ENCODE measurements at places on chromosomes 7 and 10. TPM values are rescaled to one million over a fixed set of nuclear protein-coding genes. Genes with fewer than 3 reads are reported as not detected.

DNA sequence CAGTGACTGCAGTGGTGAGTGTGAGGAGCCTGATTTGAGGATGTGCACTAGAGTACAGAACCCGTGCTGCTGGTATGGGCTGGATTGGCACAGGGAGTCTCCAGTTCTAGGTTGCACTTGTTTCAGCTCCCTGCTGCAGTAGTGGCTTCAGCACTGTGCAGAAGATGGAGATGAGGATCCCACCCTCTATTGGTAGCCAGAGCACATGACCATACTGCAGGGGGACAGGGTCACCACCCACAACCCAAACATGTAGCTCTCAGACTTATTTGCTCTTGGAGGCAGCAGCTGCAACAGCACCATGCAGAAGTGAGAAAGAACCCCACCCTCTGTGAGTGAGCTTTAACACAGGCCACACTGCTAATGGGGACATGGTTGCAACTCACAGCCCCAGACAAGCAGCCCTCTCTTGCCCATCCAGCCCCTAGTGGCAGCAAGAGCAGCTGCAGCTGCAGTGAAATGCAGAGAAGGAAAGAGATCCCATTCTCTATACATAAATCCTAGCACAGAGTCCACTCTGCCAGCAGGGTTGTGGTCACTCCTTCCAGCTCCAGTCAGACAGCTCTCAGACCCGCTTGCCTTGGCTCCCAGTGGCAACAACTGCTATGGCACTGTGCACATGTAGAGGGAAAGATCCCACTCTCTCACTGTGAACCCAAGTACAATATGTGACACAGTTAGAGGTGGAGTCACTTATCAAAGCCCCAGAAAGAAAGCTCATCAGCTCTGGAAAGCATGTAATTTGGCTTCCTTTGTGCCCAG is 51.4 kb upstream of the SCIN start:
- no peak for DNase-seq

The AKR1C4 gene
- not detected for polyA plus RNA-seq

- peak; percentile 70 for DNase-seq
Measured at GRCh38 chr7:131106681-131107336, 220.9 kb upstream of the MKLN1 start.

- no peak for DNase-seq
Measured at GRCh38 chr7:134935701-134936100, 50.6 kb upstream of the AGBL3 start.

DNA sequence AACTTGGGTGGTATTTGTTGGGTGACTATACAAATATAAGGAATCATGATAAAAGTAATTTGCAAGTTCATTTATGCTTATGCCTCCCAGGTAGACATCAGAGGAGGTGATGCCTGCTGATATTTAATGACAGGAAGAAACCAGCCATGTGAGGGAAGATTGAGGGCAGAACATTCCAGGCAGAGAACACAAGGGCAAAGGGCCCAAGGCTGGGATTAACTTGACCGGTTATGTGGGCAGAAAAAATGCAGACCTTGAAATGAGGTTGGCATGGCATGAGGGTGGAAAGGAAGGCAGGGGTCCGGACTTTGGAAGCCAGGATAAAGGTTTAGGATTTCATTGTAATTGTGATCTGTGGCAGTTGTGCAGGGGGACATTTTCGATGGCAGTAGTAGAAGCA is 68.0 kb upstream of the MTPN start:
- DNase-seq: no peak

The FKBP6 gene
- polyA plus RNA-seq: not detected

- no peak for DNase-seq
Measured at GRCh38 chr7:102912742-102913141, at the start of gene LRRC17. Gene LRRC17, plus strand, starts transcription at chr7:102913000. Its CDS starts 20,914 bp downstream, at chr7:102933914.

GRCh38 chr10:71449026-71449425 is 52.3 kb downstream of the CDH23 start:
- no peak for DNase-seq

DNA sequence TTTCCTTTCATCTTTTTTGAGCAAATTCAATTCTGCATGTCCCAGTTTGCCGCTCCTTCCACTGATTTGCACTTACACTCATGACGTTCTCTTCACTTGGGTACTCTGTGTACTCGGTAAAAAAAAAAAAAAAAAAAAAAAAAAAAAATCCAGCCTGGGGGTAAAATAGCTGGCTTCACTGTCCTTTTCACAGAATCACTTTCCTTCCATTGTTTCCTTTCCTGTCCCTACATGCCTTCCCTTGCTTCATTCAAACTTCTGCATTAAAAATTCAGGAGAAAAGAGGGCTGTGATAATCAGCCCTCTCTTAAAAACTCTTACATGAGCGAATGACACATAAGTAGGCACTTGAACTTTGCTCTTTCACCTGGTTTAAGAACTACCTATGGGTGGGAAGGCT is 8.7 kb downstream of the ANKRD1 start:
- DNase-seq: no peak

DNA sequence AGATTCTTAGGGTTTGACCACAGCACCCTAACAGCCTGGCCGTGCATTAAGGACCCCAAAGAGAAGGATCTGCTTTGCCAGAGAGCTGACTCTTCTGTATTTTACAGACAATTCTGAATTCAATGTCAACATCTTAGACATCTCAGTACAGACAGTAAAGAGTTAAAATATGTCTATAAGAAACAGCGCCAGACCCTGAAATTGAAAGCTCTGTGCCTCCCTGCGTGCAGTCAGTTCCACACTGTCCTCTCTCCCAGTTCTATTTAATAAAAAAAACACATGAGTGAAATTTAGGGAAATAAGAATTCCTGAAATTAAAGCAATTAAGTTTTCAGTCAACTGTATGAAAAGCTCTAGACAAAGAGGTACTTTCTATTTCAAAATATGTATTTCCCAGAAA is 45.1 kb downstream of the MET start:
- DNase-seq: no peak

DNA sequence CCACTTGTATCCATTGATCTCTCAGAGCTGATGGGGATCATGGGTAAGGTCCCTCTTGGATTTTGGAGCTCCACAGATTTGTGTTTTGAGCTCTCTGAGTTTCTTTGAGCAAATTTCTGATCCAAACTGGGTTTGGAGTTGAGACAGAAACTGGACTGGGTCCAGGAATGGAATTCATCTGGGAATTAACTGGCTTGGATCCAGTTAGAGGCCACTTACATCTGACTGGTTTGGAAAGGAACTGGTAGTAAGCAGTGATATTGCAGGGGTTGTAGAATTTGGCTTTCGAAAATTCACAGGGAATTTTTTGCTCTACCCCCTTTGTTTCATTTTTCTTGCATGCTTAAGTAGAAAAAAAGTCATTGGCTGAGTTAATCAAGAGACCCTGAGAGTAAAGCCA is 245.6 kb downstream of the SEMA3D start:
- DNase-seq: no peak

The NPSR1 gene
- polyA plus RNA-seq: not detected

- DNase-seq: no peak
Measured at GRCh38 chr10:122379041-122379440, 4.5 kb downstream of the PLEKHA1 start.

DNA sequence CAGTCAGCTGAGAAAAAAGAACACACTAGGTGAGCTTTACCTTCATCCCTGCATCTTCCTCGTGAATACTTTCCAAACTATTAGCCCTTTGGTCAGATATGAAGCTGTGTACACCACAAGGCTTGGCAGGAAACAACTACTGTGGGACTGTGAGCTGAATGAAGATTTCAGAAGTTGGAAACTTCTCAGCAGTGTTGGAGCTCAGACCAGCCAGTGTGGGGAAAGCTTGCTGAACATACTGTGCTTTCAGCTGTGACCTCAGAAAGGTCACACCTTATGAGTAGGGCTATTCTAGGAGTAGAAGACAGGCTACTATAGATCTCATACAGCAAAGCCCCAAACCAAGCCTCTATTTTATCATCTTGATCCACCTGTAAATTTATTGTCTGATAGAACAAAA is 123.6 kb downstream of the EXOC4 start:
- no peak for DNase-seq

The IQUB gene
- polyA plus RNA-seq: not detected

The SLC18A3 gene
- not detected for polyA plus RNA-seq

The FFAR4 gene
- not detected for polyA plus RNA-seq

DNA sequence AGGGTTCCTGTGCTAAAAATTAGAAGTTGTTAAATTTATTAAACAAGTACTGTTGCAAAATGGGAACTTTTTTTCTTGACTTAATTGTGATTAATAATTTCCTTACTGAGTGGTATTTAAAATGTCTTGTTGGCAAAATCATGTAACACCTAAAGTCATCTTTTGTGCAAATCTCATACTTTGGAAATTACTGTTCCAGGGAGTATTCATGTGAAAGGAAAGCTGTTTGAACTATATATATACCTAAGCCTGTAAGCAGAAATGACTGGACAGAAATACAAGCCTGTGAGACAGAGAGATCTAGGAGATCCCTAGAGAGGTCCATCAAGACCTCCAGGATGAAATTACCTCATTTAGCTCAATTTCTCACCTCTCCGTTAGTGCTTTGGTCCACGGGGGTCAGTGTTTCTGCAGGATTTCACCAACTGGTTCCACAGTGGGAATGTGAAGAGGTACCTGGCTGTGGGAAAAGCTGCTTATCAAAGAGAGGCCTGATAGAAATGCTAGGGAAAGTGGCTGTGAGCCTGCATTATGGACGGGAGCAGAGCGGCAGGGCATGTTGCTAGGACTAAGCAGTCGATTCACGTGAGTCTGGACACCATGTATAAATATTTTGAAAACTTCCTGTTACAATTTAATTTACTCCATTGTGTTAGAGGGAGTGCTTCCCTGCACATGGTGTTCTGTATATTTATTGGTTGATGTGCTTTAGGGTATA is 7.9 kb downstream of the LUC7L2 start:
- DNase-seq: no peak

DNA sequence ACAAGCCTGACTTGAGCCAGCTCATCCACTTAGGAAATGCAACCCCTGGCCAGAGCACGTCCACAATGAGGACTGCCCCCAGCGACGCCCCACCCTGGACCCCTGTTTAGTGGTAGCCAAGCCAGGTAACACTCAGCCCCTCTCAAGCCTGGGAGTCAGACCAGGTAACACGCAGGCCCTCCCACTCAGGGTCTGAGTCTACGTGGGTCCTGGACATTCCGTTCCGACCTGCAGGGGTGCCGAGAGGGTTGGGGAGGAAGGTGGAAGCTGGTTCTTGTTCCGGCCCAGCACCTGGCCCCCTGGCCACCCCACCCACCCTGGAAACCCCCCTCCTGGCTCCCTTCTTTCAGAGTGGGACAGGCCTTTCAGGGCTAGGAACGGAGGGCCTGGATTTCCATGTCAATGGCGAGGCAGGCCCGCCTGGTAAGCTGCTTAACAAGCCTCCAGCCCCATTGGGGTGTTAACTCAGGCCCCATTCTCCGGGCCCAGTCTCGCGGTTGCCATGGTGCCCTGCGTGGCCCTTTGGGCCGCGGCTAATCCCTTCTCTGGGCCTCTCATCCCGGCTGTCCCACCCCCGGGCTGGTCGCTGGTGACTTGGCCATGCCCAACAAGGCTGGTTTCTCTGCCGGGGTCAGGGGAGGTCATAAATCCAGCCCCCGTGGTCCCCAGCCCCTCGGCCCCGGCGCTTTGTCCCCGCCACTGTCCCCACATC is 19.7 kb upstream of the LFNG start:
- DNase-seq: no peak

The FEZF1 gene
- polyA plus RNA-seq: not detected

- no peak for DNase-seq
Measured at GRCh38 chr10:70976063-70976695, 87.8 kb upstream of the PCBD1 start.

The CABCOCO1 gene
- not detected for polyA plus RNA-seq

- peak; percentile 76 for DNase-seq
Measured at GRCh38 chr10:12252882-12253546, 57.0 kb downstream of the CDC123 start.

DNA sequence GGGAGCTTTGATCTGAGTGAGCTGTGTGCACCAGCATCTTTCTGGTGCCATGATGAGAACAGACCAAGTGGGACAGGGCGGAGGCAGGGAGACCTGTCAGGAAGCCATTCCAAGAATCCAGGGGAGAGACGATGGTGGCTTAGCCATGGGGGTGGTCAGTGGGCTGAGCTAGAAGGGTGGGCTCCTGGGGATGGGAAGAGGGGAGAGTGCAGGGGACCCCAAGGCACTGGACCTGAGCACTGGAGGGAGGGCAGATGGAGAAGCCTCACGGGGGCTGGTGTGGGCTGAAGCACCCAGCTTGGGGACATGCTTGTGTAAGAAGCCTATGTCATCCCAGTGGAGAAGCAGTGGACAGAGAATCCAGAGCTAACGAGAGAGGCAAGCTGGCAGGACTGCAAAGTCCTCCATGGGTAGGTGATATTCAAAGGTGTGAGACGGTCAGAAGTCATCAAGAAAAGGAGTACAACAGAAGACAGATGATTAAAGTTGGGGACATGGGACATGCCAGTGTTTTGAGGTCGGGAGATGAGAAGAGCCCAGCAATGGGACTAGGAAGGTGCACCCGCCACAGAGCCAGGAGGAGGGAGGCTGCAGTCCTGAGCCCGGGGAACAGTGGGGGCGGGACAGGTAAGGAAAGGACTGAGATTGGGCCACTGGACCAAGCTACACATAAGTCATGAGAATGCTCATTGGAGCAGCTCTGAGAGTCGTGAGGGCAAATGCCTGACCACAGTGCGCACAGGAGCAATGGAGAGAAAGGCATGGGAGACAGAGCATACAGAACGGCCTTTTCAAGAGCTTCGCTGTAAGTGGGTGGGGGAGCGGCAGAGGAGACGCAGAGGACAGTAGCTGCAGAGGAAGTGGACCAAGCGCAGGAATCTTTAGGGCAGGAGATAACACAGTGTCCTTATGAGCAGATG is 72.0 kb downstream of the GRID1 start:
- DNase-seq: no peak

Measured in naive B cell (primary cell).